Left colon (tissue), 2 donors: ENCODE measurements at places on chromosomes 3 and 15. TPM values are rescaled to one million over a fixed set of nuclear protein-coding genes. Genes with fewer than 3 reads are reported as not detected.

RFTN1 gene
- 10.0 TPM for total RNA-seq

ITPR1 gene
- total RNA-seq = 8.9 TPM

LSAMP gene
- 0.89 TPM for total RNA-seq

UQCC5 gene
- 17.4 TPM for total RNA-seq

PRRT3 gene
- total RNA-seq = 1.2 TPM

ACVR2B gene
- 5.2 TPM for total RNA-seq

TMEM266 gene
- not detected for total RNA-seq

FBLN2 gene
- 20.7 TPM for total RNA-seq

CNTN3 gene
- 7.6 TPM for total RNA-seq

MON1A gene
- total RNA-seq = 9.4 TPM

GPR149 gene
- total RNA-seq = not detected

WNT7A gene
- total RNA-seq = not detected

ANKRD63 gene
- not detected for total RNA-seq

SOX2 gene
- total RNA-seq = 0.42 TPM

PIGZ gene
- total RNA-seq = 129 TPM

CYP8B1 gene
- not detected for total RNA-seq

BCL2A1 gene
- total RNA-seq = 1.4 TPM

LIPH gene
- 162 TPM for total RNA-seq

DHX36 gene
- 47.6 TPM for total RNA-seq

ATP8B4 gene
- total RNA-seq = 1.9 TPM

NOP10 gene
- total RNA-seq = 139 TPM

PLSCR5 gene
- total RNA-seq = not detected

GLDN gene
- total RNA-seq = 21.5 TPM

UNC13C gene
- total RNA-seq = not detected

ALG1L2 gene
- total RNA-seq = 0.78 TPM

MYLK gene
- total RNA-seq = 240 TPM

CORO2B gene
- 1.6 TPM for total RNA-seq

SLC28A1 gene
- total RNA-seq = not detected

COL7A1 gene
- 4.5 TPM for total RNA-seq

TLR9 gene
- not detected for total RNA-seq

COL8A1 gene
- total RNA-seq = 2.3 TPM

FYTTD1 gene
- total RNA-seq = 32.6 TPM

CLDN18 gene
- not detected for total RNA-seq

PSTPIP1 gene
- 1.6 TPM for total RNA-seq

PLIN1 gene
- total RNA-seq = 2.3 TPM

ROPN1B gene
- total RNA-seq = not detected

EFCAB12 gene
- 0.58 TPM for total RNA-seq

TMEM108 gene
- 0.40 TPM for total RNA-seq

SKOR1 gene
- total RNA-seq = 0.49 TPM

MAP1A gene
- total RNA-seq = 1.9 TPM

SEMA5B gene
- 0.15 TPM for total RNA-seq

ZNF654 gene
- 17.6 TPM for total RNA-seq

LCTL gene
- not detected for total RNA-seq

GOLGA8S gene
- 0.09 TPM for total RNA-seq

MITF gene
- total RNA-seq = 3.6 TPM

SLC9C1 gene
- 0.43 TPM for total RNA-seq

FANCD2 gene
- total RNA-seq = 5.1 TPM
